ENCODE measurements at places on chromosomes 16 and 17.

- no peak for DNase-seq
These were observed 25.3 kb upstream of the SCNN1B start for GRCh38 chr16:23276821-23277220.

GRCh38 chr17:27567563-27567859 is 63.5 kb upstream of the LGALS9 start:
- no peak for DNase-seq

GRCh38 chr17:71522383-71522782 is 598.4 kb upstream of the SOX9 start:
- no peak for DNase-seq

DNA sequence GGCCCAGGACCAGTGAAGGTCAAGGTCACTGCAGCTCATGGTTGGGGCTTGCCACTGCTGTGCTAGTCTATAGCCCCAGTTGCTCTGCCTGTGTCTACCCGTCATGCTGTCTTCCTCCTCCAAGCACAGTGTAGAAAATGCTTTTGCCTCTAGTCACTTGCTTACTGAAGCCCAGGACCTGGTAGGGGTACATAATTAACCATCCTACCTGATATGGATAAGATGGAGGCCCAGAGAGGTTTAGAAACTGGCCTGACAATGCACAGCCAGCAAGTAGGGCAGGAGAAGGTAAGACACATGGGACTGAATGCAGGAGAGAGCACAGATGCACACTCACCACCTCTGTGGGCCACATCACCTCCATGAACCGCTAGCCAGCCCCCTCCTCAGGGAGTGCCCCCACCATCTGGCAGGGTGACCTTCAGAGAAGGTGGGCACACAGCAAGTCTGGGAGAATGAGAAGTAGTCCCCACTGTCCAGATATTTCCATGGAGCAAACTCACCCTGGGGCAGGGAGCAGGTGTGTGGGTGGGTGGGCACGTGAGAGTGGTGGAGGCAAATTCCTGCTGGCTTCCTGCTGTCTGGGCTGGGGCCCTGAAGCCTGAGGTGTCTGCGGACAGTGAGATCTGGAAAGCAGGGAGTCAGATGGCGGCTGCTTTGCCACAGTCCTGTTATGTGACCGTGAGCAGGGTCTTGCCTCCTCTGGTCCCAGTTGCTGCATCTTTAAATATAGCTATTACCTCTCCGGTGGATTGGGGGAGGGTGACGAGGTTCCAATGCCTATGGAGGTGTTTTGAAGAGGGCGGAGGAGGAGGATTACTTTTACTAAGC is 1.0 kb downstream of the CX3CL1 start:
- no peak for DNase-seq

GRCh38 chr17:9470171-9470570 is 105.4 kb downstream of the STX8 start:
- no peak for DNase-seq

GRCh38 chr16:14240964-14241363 is 169.8 kb downstream of the MRTFB start:
- no peak for DNase-seq

DNA sequence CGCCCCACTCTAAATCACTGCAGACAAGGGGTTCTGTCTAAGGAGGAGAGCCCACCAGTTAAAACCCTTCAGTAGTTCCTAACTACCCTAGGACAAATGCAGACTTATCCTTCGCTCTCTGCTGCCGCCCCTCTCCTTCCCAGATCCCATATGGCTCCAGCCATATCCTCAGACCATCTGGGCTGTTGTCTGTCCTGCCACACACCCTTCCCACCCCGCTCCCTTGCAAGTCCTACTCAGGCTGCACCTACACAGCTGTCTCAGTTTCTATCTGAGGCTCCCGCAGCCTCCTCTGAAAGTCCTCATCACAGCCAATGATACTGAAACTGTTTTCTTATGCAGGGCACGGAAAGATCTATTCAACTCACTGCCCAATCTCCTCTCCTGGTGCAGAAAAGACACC is 720 bp upstream of the BCKDK start:
- no peak for DNase-seq

DNA sequence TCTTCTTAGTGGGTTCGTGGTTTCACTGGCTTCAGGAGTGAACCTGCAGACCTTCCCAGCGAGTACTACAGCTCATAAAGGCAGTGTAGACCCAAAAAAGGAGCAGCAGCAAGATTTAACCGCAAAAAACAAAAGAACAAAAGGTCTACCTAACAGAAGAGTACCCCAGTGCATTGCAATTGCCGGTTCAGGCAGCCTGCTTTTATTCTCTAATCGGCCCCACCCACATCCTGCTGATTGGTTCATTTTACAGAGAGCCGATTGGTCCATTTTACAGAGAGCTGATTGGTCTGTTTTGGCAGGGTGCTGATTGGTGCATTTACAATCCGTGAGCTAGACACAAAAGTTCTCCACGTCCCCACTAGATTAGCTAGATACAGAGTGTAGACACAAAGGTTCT is 2.0 kb upstream of the ARRB2 start:
- no peak for DNase-seq

GRCh38 chr16:82892324-82892723 is 265.6 kb downstream of the CDH13 start:
- DNase-seq: no peak

GRCh38 chr16:87690911-87691685 is 74.7 kb downstream of the KLHDC4 start:
- DNase-seq: no peak

DNA sequence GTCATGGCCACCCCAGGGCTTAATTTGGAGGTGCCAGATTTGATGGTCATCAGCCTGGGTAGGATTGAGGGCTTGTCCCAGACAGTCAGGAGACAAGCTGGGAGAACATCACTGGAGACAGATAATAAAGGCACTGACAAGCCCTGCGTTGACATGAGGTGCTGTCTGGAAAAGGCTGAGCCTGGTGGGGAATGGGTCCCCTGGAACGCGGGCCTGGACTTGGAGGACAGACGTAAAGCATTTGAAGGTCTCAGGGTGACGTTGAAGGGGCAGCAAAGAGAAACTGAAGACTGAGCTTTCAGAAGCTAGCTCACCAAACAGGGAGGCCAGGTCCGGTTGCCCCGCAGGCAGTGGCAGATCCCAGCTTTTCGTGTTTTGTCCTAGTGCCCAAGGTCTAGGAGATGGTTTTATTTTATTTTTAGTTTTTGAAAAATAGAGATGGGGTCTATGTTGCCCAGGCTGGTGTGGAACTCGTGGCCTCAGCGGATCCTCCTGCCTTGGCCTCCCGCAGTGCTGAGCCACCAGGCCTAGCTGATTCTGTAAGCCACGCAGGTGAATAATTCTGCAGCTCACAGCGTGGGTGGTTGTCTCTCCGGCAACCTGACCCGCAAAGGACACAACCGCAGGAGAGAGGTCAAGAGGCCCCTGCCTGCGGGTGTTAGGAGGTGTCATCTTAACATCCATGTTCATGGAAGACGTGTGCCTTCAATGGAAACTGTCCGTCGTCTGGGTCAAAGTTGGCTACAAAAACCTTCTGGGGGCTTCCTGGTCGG is 37.6 kb downstream of the METRNL start:
- DNase-seq: no peak

GRCh38 chr17:21677911-21678310 is 14.4 kb upstream of the KCNJ18 start:
- DNase-seq: no peak

GRCh38 chr16:30079480-30079879 is 3.7 kb downstream of the PPP4C start:
- DNase-seq: no peak
